ENCODE measurements at places on chromosomes 3 and 15. TPM values are rescaled to one million over a fixed set of nuclear protein-coding genes. Genes with fewer than 3 reads are reported as not detected.

The MRAS gene
- total RNA-seq = 53.3 TPM

The TMEM44 gene
- total RNA-seq = 20.6 TPM

The HESX1 gene
- total RNA-seq = 0.47 TPM

The MRPS25 gene
- 17.8 TPM for total RNA-seq

The EXD1 gene
- total RNA-seq = 0.78 TPM

The TRH gene
- 1.1 TPM for total RNA-seq

The CRABP1 gene
- 10.5 TPM for total RNA-seq

The TF gene
- 2.5 TPM for total RNA-seq

The FBXO40 gene
- 0.31 TPM for total RNA-seq

The SPINT1 gene
- 5.1 TPM for total RNA-seq

The AGBL1 gene
- 0.47 TPM for total RNA-seq

The CEP70 gene
- 90.6 TPM for total RNA-seq

The UBXN7 gene
- 65.0 TPM for total RNA-seq

The PCOLCE2 gene
- 4.5 TPM for total RNA-seq

DNA sequence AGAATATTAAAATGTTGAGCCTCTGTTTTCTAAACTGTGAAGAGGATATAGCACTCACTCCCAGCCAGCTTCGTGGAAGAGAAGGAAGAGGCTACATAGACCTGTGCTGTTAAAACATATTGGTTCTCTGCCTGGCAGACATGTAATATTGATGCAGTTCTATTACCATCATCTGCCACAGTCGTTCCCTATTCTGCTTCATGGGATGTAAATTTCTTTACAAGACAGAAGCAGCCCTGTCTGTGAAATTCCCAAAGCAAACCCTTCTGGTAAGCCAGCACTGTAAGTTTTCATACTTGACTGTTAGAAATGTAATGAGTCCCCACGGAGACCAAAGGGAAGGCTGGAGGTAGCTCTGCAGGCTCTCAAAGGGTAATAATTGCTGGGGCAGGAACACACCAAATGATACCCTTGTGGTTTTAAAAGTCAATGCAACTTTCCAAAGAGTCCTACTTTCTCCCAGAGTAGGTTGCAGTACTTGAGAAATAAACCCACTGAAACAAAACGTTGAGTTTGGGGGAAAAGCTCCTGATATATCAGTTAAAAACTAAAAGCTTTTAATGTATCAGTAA, 129.9 kb upstream of the HES1 start:
- DNase-seq = no peak

DNA sequence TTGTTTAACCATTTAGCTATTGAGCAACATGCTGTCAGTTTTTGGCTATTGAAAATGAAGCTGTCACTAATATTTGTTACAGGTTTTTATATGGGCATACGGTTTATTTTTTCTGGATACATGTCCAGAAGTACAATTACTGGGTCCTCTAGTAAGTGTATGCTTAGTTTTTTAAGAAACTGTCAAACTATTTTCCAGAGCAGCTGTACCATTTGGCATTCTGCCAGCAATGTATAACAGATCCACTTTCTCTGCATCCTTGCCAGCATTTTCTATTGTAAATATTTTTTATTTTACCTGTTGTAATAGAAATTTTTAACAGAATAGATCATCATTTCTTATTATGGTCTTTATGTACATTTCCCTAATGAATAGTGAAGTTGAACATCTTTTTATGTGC, 658.8 kb downstream of the EDEM1 start:
- DNase-seq = no peak

- DNase-seq = no peak
These were observed 132.6 kb downstream of the ATP1B3 start for GRCh38 chr3:142009029-142009428.

GRCh38 chr15:31842532-31843195, 187.7 kb upstream of the CHRNA7 start:
- no peak for DNase-seq

GRCh38 chr15:100889385-100890050, 9.9 kb downstream of the ALDH1A3 start:
- no peak for DNase-seq

DNA sequence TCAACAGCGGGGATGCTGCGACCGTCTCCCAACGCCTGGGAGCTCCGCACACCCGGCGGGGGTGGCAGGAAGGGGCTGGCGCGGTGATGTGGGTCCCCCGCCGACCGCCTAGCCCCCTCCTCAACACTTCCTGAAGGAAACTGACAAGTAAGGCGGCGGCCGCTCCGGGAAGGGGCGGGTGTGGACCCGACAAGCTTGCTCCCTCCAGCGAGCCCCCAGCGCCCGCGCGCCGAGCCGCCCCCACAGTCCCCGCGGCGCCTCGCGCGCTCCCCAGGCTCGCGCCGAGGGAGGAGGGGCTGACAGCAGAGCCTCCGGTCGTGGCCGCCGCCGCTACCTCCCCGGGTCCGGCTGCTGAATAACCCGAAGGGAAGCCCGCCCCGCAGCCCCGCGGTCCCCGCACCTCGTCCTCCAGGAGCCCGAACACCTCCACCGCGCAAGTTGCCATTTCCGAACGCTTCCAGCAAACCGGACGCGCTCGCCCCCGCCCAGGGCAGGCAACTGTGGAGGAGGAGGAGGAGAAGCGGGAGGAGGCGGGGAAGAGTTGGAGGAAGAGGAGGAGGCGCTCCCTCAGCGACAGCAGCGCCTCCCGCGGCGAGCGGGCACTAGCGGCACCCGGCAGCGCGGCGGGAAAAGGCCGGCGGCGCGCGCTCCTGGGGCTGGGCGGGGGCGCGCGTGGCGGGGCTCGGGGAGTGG, at the start of gene NEDD4:
Gene NEDD4 (minus strand): TSS at position 502 of the 693 bp plus-strand sequence. CDS start 57 bp downstream, at position 445.
- peak; percentile 82 for DNase-seq

GRCh38 chr3:186849374-186849975, 7.0 kb downstream of the ADIPOQ start:
- no peak for DNase-seq

GRCh38 chr3:90032980-90033641, 925.7 kb downstream of the EPHA3 start:
- no peak for DNase-seq

DNA sequence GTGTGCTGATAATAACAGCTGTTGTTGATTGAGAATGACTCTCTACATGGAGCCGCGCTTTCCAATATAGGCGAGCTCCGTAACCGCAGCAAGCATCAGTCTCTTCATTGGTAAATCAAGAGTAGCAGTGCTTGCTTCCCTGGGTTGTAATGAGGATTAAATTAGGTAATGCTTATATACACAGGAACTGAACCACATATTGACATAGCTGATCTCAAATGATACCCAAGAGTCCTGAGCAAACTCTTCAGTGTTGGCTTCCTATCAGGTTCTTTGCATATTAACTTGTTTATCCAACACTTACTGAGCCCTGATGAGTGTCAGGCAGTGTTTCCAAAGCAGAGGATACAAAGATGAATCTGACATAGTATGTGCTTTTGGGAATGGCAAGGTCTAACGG, 46.4 kb upstream of the SLCO3A1 start:
- DNase-seq = no peak

GRCh38 chr15:69475769-69476358, 23.2 kb downstream of the RPLP1 start:
- DNase-seq = peak; percentile 56

- DNase-seq = no peak
These were observed 59.7 kb downstream of the RGMA start for GRCh38 chr15:93029214-93029835.

- no peak for DNase-seq
These were observed 219.2 kb upstream of the P2RY1 start for GRCh38 chr3:152615681-152616080.

GRCh38 chr15:98917417-98917816, 90.2 kb downstream of the PGPEP1L start:
- no peak for DNase-seq

- no peak for DNase-seq
These were observed 52.7 kb downstream of the MITF start for GRCh38 chr3:69791919-69792399.

- no peak for DNase-seq
These were observed 123.8 kb downstream of the SV2B start for GRCh38 chr15:91223863-91224262.

- no peak for DNase-seq
These were observed 7.9 kb upstream of the RARB start for GRCh38 chr3:25420147-25420546.

- no peak for DNase-seq
These were observed 591.0 kb downstream of the MECOM start for GRCh38 chr3:169072494-169072893.

DNA sequence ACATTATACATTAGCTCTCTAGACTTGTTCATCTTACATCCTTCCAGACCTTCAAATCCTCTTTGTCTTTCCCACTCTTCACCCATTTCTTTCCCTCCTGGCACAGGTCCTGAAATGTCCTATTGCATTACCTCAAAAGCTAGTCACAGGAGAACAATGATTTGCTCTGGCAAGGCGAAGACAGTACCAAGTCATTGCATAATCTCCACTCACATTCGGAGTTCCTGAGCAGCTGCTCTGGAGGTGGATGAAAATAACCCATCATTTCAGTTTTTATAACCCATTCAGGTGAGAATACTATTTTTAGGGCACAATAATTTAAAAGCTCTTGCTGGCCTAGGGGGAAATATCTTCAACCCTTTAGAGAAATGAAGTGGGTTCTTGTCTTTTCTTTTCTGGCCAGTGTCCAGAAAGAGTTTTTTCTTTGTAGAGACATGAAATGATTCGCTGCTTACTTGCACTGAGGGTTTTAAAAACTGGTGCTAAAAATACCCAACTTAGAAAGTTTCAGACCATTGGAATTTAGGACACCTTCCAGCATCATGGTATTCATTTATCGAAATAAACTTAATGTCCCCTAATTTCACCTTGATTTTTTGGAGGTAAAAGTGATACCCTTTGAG, 23.4 kb upstream of the DYNC1LI1 start:
- DNase-seq = peak; percentile 26

GRCh38 chr3:32113566-32113965, 7.1 kb downstream of the GPD1L start:
- DNase-seq = no peak

- DNase-seq = no peak
These were observed 38.4 kb upstream of the CGNL1 start for GRCh38 chr15:57337868-57338411.

- no peak for DNase-seq
These were observed 18.7 kb upstream of the WNT5A start for GRCh38 chr3:55505776-55506175.

GRCh38 chr3:177445549-177445948, 248.3 kb upstream of the TBL1XR1 start:
- no peak for DNase-seq

- no peak for DNase-seq
These were observed 2.0 kb downstream of the SLC22A14 start for GRCh38 chr3:38283810-38284755.

GRCh38 chr3:183962807-183963206, 54.9 kb downstream of the ABCC5 start:
- DNase-seq = no peak

GRCh38 chr15:85500060-85500708, 119.8 kb downstream of the AKAP13 start:
- DNase-seq = no peak

GRCh38 chr3:118436697-118437262, 597.9 kb downstream of the IGSF11 start:
- DNase-seq = no peak

GRCh38 chr3:24457719-24458118, 36.9 kb downstream of the THRB start:
- no peak for DNase-seq

- DNase-seq = no peak
These were observed 7.4 kb downstream of the GOLM2 start for GRCh38 chr15:44295750-44296431.

GRCh38 chr3:66396888-66397287, 103.9 kb downstream of the LRIG1 start:
- DNase-seq = no peak

DNA sequence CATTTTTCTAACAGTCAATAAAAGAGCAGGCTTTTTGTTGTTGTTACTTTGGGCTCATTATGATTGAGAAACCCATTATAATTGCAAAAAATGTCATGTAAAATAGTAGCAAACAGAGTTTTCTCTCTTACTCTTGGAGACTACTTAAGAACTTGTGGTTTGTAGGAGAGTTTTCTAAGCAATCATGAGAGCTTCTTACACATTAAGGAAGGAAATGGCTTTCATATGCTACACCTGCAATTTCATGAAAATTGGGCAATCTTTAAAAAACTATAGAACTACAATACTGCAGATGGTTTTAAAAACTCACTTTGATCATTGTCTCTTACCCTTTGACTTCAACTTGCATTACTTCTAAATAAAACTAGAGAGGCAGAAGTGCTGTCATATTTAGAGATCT, 701.8 kb downstream of the ZPLD1 start:
- DNase-seq = no peak

GRCh38 chr3:141083226-141083625, 32.1 kb downstream of the SPSB4 start:
- no peak for DNase-seq

DNA sequence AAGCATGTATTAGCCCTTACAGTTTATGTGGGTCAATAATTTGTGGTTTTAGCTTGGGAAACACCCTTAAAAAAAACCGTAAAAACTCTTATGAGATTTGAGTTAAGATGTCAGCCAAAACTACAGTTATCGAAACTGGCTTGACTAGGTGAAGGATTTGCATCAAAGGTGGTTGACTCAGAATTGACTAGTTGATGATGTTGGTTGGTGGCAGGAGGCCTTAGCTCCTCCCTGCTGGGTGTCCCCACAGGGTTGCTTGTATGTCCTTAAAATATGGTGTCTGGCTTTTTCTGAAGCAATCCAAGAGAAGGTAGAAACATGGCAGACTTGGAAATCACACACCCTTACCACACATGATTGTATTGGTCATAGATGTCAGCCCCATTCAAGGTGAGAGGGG, 305.1 kb downstream of the ROBO2 start:
- no peak for DNase-seq

DNA sequence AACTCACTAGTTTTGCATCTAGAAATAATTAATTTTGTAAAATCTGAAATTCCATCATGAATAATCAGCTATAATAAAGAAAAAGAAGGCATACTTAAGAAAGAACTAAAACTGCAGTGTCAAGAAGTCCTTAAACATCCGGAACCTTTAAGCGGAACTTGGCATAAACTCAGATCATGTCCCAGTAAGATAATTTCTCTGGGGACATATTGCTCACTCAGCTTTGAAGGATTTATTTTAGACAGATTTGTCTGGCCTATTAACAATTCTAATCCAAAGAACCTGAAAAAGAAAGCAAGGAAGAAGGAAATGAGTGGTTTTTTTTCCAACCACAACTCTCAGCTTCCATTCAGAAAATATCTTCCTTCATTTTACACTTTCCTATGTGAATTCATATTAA, 850.3 kb downstream of the ROBO1 start:
- no peak for DNase-seq

DNA sequence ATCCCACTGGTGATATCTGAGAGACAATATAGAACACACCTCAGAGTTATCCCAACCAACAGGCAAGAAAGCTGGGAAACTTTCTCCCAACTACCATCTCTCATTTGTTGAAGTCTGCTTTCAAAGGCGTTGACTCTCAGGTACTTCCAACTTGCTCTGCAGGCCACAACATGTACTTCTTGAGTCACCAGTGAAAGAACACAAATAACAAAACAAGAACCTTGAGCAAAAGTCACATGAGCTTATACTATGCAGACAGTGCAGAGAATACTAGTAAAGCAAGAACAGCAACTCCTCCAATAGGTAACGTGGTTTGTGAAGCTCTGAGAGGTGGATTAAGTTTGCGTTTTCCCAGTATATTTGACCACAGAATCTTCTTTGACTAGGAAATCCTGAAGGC, 20.6 kb downstream of the SNTN start:
- no peak for DNase-seq

- no peak for DNase-seq
These were observed 8.4 kb downstream of the PIK3R4 start for GRCh38 chr3:130738241-130738640.

GRCh38 chr15:36961956-36962355, 138.4 kb downstream of the MEIS2 start:
- no peak for DNase-seq

GRCh38 chr3:45777746-45778386, 18.5 kb downstream of the SLC6A20 start:
- DNase-seq = no peak
